ENCODE measurements at places on chromosomes 2 and 18.

GRCh38 chr2:27992787-27993401, 102.4 kb downstream of the BABAM2 start:
- DNase-seq: no peak

GRCh38 chr2:64492272-64492671, 31.9 kb upstream of the AFTPH start:
- DNase-seq: no peak

GRCh38 chr2:189341077-189341476, 100.2 kb upstream of the WDR75 start:
- DNase-seq: no peak

GRCh38 chr2:241268306-241268705, 47.2 kb downstream of the HDLBP start:
- DNase-seq: no peak

All from activated CD4-positive, alpha-beta T cell treated with anti-CD3 and anti-CD28 coated beads, Interleukin-2, amount 50 U/mL, for 48 hours (primary cell).